Heart right ventricle (tissue), 16 donors: ENCODE measurements at places on chromosomes 7 and 10.
A peak's percentile ranks its signal among the peaks of the same experiment; 100 is the strongest.

DNA sequence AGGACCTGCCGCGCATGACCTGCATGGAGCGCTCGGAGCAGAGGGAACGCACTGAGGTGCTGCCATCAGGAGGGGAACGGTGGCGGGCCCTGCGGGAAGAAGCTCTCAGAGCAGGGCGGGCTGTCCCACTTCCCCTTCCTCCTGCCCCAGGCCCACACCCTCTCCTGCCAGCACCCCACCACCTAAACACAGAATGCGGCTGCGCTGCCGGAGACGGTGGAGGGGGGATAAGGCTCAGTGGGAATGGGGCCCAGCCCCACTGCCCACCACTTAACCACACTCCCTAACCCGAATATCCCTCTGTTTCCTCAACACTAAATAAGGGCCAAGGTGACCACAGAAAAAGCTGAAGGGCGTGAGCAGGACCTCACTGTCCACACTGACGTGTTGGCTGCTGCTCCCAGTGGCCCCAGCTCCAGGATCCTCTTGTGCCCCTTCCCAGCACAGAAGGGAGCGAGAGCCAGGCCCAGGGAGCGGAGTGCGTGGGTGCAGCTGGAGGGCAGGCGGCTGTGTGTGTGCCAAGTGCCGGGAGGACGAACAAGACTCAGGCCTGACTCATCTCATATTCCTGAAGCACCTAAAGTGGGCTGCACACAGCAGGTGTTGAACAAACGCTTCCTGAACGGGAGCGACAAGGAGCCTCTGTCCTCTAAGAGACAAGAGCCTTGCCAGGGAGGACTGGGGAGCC lies 116.8 kb downstream of the MAD1L1 start:
- peak; percentile 35 for DNase-seq

GRCh38 chr7:24656608-24657007 lies 83.4 kb downstream of the PALS2 start:
- DNase-seq, result no peak

DNA sequence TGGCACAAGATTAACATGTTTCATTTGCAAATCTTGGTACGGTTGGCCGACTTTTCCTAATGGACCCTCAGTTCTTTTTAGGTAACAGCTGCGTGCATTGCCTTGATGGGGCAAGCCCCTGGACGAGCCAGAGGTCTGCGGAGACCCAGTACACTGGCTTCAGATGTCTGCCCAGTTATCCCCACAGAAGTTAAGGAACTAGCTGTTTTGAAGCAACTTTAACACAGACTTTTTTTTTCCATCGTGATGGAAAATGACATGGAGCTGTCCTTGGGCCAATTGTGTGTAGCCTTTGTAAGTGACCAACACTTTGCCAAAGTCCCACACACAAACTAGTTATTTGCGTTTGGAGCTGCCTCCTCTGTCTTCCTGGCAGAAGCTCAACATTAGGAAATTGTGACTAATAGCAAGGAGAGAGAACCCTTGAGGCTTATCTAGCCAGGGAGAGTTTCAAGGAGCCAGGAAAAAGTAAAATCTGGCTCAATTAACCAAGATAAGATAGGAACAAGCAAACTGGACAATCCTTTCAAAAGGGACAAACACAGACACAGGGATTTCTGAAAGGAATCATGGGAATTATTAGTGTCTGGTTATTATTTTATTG lies 99.6 kb upstream of the BMPER start:
- no peak for DNase-seq

DNA sequence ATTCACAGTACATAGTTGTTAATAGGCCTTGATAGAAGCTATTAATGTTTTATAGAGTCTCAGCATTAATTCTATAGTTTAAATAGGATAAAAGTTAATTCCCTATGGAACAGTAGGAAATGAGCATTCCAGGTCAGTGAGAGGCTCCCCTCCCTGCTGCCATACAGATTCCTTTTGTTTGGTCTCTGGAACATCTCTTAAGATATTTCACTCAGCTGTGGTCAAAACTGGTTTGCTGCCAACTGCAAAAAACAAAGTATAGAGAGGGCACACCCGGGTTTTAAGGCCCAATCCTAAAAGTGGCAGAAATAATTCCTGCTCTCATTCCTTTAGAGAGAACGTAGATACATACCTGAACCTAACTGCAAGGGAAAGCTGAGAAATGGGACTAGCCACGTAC lies 51.3 kb downstream of the MDFIC start:
- no peak for DNase-seq

DNA sequence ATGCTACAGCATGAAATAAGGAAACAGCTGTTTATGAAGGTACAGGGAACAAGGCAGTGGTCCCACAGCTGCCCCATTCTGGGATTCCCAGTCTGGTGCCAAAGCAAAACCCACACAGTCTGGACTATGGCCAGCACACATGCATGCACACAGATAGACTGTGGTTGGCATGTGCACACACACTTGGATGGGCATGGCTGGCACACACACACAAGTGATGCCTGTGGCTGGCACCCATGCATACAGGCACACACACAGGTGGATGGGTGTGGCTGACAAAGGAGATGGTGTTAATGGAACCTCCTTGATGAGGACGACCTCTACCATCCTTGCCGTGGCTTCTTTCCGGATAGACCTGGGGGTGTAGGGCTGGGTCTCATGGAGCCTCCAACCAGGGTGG lies 114.0 kb upstream of the LYZL2 start:
- no peak for DNase-seq

- no peak for DNase-seq
Measured at GRCh38 chr7:11127988-11128387, 154.3 kb downstream of the PHF14 start.

DNA sequence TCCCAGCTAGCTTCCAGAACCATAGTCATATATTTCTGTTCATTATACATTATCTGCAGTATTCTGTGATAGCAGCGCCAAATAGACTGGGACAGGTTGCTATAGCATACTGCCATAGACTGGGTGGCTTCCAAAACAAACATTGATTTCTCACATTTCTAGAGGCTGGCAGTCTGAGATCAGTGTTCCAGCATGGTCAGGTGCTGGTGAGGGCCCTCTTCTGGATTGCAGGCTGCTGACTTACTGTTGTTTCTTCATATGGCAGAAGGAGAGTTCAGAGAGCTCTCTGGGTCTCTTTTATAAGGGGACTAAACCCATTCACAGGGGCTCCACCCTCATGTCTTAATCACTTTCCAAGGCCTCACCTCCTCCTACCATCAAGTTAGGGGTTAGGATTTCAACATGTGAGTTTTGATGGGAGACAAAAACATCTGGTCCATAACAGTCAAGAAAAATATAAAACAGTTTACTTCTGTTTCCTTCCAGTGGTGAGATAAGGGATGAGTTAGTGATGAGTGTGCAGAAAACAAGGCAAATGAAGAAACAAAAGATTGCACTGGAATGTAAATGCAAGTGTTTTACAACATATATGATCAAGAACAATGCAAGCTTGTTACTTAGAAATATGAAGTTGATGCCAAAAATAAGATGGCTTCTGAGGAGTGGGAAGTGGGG lies 399.0 kb upstream of the C7orf33 start:
- no peak for DNase-seq

- no peak for DNase-seq
Measured at GRCh38 chr7:91519241-91520158, 255.3 kb downstream of the FZD1 start.

GRCh38 chr10:11425296-11425610 lies 186.2 kb downstream of the USP6NL start:
- DNase-seq, result no peak

- DNase-seq, result no peak
Measured at GRCh38 chr10:14312014-14312413, 18.7 kb downstream of the FRMD4A start.

DNA sequence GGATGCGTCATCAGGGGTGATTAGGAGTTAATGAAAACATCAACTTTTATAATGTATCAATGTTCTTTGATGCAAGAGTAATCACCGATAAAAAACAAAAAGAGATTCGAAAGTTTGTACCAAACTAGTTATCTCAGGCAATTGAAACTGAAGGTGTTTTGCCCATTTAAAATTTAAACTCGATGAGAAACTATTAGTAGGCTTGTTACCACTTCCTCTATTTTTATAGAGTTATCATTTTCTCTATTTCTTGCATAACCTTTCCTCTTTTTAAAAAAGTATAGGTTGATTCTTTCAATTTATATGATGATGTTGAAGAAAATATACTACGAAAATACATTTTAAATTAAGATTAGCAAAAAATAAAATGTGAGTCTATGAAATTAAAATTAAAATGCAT lies 597.3 kb upstream of the POT1 start:
- no peak for DNase-seq

- DNase-seq, result peak; percentile 13
Measured at GRCh38 chr7:50142425-50143017, 49.5 kb upstream of the ZPBP start.

GRCh38 chr7:1973321-1974251 lies 259.2 kb downstream of the MAD1L1 start:
- no peak for DNase-seq

DNA sequence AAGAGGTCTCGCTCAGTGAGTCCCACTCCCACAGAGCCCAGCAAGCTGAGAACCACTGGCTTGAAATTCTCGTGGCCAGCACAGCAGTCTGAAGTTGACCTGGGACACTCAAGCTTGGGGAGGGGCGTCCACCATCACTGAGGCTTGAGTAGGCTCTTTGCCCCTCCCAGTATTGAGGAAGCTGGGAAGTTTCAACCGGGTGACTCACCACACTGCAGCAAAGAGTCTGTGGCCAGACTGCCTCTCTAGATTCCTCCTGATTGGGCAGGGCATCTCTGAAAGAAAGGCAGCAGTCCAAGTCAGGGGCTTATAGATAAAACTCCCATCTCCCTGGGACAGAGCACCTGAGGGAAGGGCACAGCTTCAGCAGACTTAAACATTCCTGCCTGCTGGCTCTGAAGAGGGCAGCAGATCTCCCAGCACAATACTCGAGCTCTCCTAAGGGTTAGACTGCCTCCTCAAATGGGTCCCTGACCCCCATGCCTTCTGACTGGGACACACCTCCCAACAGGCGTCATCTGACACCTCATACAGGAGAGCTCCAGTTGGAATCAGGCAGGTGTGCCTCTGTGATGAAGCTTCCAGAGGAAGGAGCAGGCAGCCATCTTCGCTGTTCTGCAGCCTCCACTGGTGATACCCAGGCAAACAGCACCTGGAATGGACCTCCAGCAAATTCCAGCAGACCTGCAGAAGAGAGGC lies 970.9 kb upstream of the LRRN3 start:
- no peak for DNase-seq

DNA sequence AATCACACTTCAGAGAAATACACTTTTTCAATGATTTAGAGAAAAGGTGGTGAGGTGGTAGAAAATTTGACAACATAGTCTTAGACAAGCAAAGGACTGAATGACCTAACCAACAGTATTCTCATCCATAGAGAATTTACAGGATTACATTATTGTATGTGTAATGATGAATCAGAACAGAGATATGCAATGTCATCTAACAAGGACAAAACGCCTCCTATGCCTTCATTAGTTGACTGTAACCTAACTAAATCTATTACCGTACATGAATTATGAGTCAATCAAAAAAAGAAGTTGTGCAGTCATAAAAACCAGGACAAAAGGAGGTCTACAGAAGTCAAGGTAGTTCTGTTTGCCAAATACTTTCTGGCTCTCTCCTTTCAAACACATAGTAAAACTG lies 66.5 kb downstream of the RAB11FIP2 start:
- DNase-seq, result no peak

- DNase-seq, result no peak
Measured at GRCh38 chr7:155984609-155985405, 172.5 kb upstream of the SHH start.

- DNase-seq, result no peak
Measured at GRCh38 chr10:21885940-21886339, 117.6 kb downstream of the DNAJC1 start.

DNA sequence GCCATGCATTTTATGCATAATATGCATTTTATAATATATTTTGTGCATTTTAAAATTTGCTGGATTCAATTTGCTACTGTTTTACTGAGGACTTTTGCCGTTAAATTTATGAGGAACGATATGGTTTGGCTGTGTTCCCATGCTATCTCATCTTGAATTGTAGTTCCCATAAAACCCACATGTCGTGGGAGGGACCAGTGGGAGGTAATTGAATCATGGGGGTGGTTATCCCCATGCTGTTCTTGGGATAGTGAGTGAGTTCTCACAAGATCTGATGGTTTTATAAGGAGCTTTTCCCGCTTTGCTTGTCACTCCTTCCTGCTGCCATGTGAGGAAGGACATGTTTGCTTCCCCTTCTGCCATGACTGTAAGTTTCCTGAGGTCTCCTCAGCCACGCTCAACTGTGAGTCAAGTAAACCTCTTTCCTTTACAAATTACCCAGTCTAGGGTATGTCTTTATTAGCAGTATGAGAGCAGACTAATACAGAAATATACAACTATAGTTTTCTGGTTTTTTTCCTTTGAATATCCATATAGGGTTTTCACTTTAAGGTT lies 201.4 kb upstream of the SH2B2 start:
- DNase-seq, result no peak

DNA sequence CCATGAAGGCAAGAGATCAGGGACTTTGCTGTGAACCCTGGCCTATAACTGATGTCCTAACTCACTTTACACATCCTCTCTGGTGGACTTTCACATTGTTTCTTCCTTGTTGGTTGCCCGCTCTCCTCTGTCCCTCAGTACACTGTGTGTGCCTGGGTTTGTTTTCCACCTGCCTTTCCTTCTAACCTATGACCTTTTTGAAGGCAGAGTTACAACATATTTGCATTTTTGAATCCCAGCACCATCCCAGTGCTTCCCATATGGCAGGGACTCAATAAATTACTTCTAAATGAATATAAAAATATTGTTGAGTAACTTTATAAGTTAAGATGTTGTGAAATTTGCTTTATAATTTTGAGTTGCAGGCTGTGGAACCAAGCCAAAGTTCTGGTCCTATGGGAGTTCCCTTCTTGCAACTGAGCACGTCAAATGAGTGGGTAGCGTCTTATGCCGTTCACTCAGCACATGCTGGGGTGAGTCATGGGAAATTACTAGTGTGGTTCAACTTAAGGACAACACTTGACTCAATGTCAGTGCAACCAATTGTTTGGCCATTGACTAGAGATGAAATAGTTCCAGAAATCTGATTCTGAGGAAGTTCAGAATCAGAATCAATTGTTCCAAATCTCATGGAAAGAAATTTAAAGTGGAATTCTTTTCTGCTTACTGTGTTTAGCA lies 250.9 kb downstream of the TWIST1 start:
- peak; percentile 83 for DNase-seq

DNA sequence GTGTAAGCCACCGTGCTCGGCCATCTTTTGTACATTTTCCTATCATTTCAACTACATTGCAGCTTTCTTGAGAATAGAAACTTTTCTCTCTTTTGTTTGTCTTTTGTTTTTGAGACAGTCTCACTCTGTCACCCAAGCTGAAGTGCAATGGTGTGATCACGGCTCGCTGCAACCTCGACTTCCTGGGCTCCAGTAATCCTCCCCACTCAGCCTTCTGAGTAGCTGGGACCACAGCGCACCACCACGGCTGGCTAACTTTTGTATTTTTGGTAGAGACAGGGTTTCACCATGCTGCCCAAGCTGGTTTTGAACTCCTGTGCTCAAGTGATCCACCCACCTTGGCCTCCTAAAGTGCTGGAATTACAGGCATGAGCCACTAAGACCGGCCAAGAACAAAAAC lies 31.3 kb upstream of the DAGLB start:
- DNase-seq, result no peak

GRCh38 chr10:16119445-16119844 lies 259.1 kb upstream of the MINDY3 start:
- DNase-seq, result no peak

- peak; percentile 37 for DNase-seq
Measured at GRCh38 chr7:143279186-143280098, 5.3 kb upstream of the TMEM139 start.

GRCh38 chr10:97574374-97575126 lies 2.0 kb downstream of the ANKRD2 start:
- DNase-seq, result peak; percentile 37
